Natural killer cell (primary cell): ENCODE measurements at places on chromosomes 6 and 20. TPM values are rescaled to one million over a fixed set of nuclear protein-coding genes. Genes with fewer than 3 reads are reported as not detected.
A peak's percentile ranks its signal among the peaks of the same experiment; 100 is the strongest.

Gene LY6G6F
- total RNA-seq: 3.2 TPM

Gene RNF8
- total RNA-seq: 18.2 TPM

Gene LY6G5C
- total RNA-seq: 7.9 TPM

Gene TSBP1
- total RNA-seq: not detected

Gene TNFRSF6B
- not detected for total RNA-seq

Gene GJA1
- not detected for total RNA-seq

Gene DEFB132
- total RNA-seq: not detected

Gene HFE
- total RNA-seq: 1.5 TPM

Gene TFAP2C
- total RNA-seq: not detected

DNA sequence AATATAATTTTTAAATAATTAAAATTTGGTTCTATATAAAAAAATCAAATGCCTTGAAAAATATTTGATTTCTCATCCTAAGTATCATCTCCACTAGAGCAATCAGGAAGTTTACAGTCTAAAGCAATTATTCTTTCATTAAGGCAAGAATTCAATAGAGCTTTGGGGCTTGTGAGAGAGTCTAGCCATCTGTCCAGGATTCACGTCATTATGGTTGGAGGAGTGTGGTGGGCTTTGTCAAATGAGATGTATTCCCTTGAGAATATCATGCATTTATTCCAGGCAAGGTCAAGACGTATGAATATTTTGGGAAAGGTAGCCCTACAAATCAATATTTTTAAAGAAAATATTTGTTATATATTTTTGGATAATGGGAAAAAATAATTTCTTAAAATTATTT is 132.4 kb downstream of the ELOVL4 start:
- H3K4me3 ChIP-seq: no peak overlapping the region
- H3K36me3 ChIP-seq: no peaks in the 10 kb centered on the region
- no peaks in the 10 kb centered on the region for H3K27me3 ChIP-seq
- H3K4me1 ChIP-seq: no peaks in the 10 kb centered on the region

DNA sequence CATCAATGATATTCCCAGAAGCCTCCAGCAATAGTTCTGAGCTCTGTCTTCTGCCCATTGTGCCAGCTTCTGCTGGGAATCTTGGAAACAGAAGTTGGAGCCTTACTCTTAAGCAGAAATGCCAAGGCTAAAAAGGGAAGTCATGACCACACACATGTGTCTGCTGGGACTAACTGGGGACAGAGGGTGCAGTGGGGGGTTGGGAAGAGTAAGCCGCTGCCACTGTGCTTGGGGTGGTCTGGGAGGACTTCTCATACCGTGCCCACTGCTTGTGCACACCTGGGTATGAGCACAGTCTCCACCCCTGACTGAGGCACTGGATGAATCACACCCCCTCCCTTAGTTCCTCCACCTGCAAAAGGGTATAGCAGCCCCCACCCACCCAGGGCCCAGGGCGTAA is 90.7 kb downstream of the CDC5L start:
- no peak overlapping the region for H3K4me3 ChIP-seq
- H3K36me3 ChIP-seq: no peaks in the 10 kb centered on the region
- DNase-seq: no peak
- H3K27ac ChIP-seq: no peak overlapping the region
- peaks cover 8% of the 10 kb centered on the region for H3K4me1 ChIP-seq

DNA sequence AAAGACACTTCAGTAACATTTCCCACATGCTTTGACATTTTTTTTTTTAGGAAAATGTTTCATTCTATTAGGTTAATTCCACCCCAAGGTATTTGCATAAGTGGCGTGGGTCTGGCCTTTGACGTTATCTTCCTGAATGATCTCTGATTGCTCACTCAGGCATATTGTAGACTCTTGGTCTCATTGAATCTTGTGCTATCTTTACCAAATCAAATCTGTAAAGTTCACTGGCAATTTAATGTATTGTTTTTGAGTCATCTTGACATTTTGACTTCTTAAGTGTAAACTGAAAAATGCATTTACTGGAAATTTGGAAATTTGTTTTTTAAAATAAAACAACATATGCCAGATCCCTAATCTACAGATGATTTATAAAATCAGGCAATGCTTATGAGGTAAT is 16.0 kb upstream of the VIP start:
- peaks cover 6% of the 10 kb centered on the region for H3K27me3 ChIP-seq
- no peak for DNase-seq
- H3K36me3 ChIP-seq: no peaks in the 10 kb centered on the region
- no peak overlapping the region for H3K4me3 ChIP-seq

DNA sequence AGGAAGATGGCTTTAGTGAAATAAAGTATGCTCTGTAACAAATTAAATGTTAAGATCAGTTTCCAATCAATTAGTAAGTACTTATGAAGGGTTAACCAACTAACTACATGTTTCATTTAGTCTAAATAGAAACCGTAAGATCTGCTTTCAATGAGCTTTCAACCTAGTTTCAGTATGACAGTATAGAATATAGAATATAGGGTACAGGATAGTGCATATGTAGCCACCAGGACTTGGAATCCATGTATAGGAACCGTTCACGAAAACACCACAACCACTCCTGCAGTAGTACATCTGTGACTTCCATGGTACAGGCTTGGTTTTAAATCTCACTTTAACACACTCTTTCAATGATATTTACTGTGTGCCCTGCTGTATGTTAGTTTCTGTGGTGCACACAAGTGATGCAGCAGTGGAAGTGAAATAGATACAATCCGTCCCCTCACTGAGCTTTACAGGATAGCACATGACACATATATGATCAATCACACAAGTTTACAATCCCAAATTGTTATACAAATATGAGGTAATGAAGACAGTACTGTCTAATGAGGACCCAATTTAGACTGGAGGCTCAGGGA is 479.7 kb upstream of the MARCKS start:
- DNase-seq: no peak
- no peaks in the 10 kb centered on the region for H3K27me3 ChIP-seq
- H3K4me3 ChIP-seq: no peak overlapping the region
- H3K36me3 ChIP-seq: no peaks in the 10 kb centered on the region

GRCh38 chr20:33709905-33710541 is 10.1 kb downstream of the PXMP4 start:
- no peak overlapping the region for H3K4me3 ChIP-seq
- peaks cover 38% of the 10 kb centered on the region for H3K36me3 ChIP-seq
- no peak for DNase-seq
- H3K4me1 ChIP-seq: no peaks in the 10 kb centered on the region
- no peak overlapping the region for H3K27ac ChIP-seq

DNA sequence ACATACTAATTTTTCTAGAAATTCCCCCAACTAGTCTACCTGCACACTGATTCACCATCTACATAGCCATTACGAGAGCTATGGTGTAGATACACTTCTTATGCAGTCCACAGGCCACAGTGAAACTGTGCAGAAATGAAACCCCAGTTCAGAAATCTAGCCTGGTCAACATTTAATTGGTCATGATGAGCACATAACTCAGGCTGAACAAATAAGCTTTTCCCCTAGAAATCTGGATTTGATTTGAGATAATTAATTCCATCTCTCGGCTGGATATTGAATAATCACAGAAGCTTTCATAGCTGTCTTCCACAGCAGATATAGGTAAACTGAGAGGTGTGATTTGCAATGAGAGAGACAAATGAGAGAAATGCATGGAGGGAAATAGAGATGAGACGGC is 22.6 kb upstream of the TINAG start:
- H3K27ac ChIP-seq: no peak overlapping the region
- H3K36me3 ChIP-seq: no peaks in the 10 kb centered on the region
- H3K4me3 ChIP-seq: no peak overlapping the region
- no peak for DNase-seq
- H3K27me3 ChIP-seq: no peaks in the 10 kb centered on the region

GRCh38 chr6:56424064-56424463 is 176.7 kb upstream of the COL21A1 start:
- H3K4me3 ChIP-seq: no peak overlapping the region
- no peaks in the 10 kb centered on the region for H3K27me3 ChIP-seq
- H3K27ac ChIP-seq: no peak overlapping the region
- H3K36me3 ChIP-seq: no peaks in the 10 kb centered on the region
- no peaks in the 10 kb centered on the region for H3K4me1 ChIP-seq
- DNase-seq: no peak

DNA sequence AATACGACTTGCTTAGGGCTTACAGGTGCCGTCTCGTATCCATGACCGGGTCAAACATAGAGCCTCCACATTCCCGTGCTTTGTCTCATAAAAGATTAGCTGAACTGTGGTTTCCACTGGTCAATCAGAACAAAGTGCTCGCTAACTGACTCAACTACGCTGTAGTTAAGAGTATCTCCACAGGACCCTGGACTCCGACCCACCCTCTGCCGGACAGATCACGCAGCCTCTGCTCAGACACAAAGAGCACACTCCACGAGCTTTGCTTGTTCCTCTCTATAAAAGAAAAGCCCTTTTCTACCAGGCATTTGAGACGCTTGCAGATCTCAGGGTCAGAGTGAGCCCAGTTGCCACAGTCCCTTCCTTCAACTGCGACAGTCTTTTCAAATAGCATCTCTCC is 298.7 kb upstream of the CDH4 start:
- DNase-seq: no peak
- no peaks in the 10 kb centered on the region for H3K36me3 ChIP-seq
- H3K27ac ChIP-seq: no peak overlapping the region

GRCh38 chr6:90790058-90790457 is 203.2 kb upstream of the MAP3K7 start:
- no peaks in the 10 kb centered on the region for H3K27me3 ChIP-seq
- no peaks in the 10 kb centered on the region for H3K36me3 ChIP-seq
- no peak overlapping the region for H3K4me3 ChIP-seq
- no peaks in the 10 kb centered on the region for H3K4me1 ChIP-seq
- no peak overlapping the region for H3K27ac ChIP-seq

DNA sequence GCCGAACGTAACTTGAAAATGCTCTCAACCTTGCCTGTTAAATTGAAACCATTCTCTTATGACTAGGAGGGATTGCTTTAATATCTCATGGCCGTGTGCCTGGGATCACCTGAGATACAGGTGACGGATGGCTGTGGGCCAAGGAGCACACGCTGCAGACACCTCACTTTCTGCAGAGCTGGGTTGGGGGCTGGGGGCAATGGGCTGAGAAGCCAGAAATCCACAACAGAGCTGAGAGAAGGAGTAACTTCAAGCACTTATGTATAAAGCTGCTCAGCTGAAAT is 170.9 kb downstream of the DTNBP1 start:
- H3K4me3 ChIP-seq: no peak overlapping the region
- H3K4me1 ChIP-seq: peaks cover 18% of the 10 kb centered on the region
- no peak overlapping the region for H3K27ac ChIP-seq
- DNase-seq: no peak
- no peaks in the 10 kb centered on the region for H3K27me3 ChIP-seq

GRCh38 chr20:31693987-31694661 is 28.5 kb downstream of the BCL2L1 start:
- peaks cover 9% of the 10 kb centered on the region for H3K36me3 ChIP-seq
- H3K4me3 ChIP-seq: no peak overlapping the region
- peak overlapping the region; percentile 17 for H3K27ac ChIP-seq
- peaks cover 69% of the 10 kb centered on the region for H3K4me1 ChIP-seq
- no peak for DNase-seq

GRCh38 chr6:43455531-43456428 is at the start of gene DLK2:
TSS of gene DLK2 (minus strand) at chr6:43455548. CDS start at chr6:43454825, 723 bp downstream.
- peaks cover 16% of the 10 kb centered on the region for H3K4me1 ChIP-seq
- DNase-seq: peak; percentile 72
- H3K27me3 ChIP-seq: peaks cover 2% of the 10 kb centered on the region
- H3K27ac ChIP-seq: no peak within 1 kb of the TSS

DNA sequence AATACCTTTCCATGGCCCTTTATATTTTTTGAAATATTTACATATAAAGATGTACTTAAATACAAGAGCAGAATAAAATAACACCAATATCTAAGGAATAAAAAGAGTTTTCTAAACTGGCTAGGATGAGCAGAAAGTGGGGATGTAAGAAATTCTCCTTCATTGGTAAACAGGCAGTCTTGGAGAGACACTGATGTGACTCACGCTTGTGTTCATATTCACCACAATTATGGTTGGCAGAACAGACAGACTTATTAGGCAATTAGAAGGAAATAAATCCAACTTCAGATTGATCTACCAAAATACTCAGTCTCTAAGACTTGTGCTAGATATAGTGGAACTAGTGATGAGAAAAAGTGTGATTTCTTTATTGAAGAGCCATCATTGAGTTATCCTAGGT is 463.7 kb downstream of the CDC5L start:
- no peaks in the 10 kb centered on the region for H3K4me1 ChIP-seq
- H3K27me3 ChIP-seq: no peaks in the 10 kb centered on the region
- no peaks in the 10 kb centered on the region for H3K36me3 ChIP-seq
- no peak overlapping the region for H3K4me3 ChIP-seq
- H3K27ac ChIP-seq: no peak overlapping the region

- H3K4me1 ChIP-seq: peaks cover 32% of the 10 kb centered on the region
- DNase-seq: no peak
- H3K27me3 ChIP-seq: peaks cover 38% of the 10 kb centered on the region
- H3K36me3 ChIP-seq: no peaks in the 10 kb centered on the region
- no peak overlapping the region for H3K4me3 ChIP-seq
These were observed 4.0 kb upstream of the VSX1 start for GRCh38 chr20:25085756-25086495.

DNA sequence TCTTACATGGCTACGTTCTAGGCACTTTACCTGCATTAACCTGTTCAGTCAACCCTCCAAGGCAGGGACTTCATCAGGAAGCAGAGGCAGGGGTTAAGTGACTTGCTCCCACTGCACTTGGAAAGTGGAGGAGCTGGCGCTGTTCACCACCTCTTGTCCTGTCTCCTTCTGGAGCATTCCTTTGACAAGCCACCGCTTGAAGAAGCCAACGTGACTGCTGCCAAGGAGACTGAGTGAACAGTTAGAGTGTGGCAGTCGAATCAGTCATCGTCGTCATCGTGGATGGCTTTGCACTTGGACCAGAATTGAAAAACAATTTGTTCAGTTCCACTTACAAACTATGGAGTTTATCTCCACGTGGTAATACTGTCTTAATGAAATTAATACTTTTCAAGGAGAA is 60.9 kb downstream of the TULP4 start:
- no peak overlapping the region for H3K27ac ChIP-seq
- H3K27me3 ChIP-seq: no peaks in the 10 kb centered on the region
- no peaks in the 10 kb centered on the region for H3K4me1 ChIP-seq
- DNase-seq: no peak

- no peak for DNase-seq
- H3K4me1 ChIP-seq: no peaks in the 10 kb centered on the region
- no peaks in the 10 kb centered on the region for H3K36me3 ChIP-seq
- no peak overlapping the region for H3K4me3 ChIP-seq
These were observed 372.1 kb upstream of the CNR1 start for GRCh38 chr6:88538130-88538706.

DNA sequence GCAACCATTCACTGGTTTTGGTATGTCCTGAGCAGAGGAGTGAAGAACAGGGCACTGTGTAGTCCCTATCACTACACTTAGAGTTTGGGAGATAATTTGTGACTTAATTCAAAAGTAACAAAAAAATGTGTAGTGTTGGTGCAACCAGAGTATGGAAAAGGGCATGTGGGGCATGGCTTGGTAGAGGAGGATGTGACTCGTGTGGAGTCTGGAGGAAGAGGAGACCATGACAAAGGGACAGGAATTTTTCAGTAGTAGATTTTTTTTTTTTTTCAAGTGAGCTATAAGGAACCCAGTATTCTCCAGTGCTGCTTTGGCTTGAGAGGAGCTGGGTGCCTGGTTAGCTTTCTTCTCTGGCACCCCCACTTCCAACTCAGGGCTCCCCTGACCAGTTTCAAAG is 5.1 kb downstream of the MTRES1 start:
- H3K27me3 ChIP-seq: no peaks in the 10 kb centered on the region
- H3K36me3 ChIP-seq: peaks cover 2% of the 10 kb centered on the region
- no peak overlapping the region for H3K4me3 ChIP-seq
- H3K27ac ChIP-seq: no peak overlapping the region
- no peak for DNase-seq
- H3K4me1 ChIP-seq: peaks cover 9% of the 10 kb centered on the region

- no peak overlapping the region for H3K4me3 ChIP-seq
- no peak for DNase-seq
- H3K36me3 ChIP-seq: peaks cover 12% of the 10 kb centered on the region
- no peaks in the 10 kb centered on the region for H3K27me3 ChIP-seq
- no peaks in the 10 kb centered on the region for H3K4me1 ChIP-seq
These were observed 41.6 kb downstream of the CDKAL1 start for GRCh38 chr6:20575704-20576451.
